ENCODE measurements at places on chromosomes 2 and 18.

GRCh38 chr2:11676640-11677039 lies 6.6 kb upstream of the NTSR2 start:
- peaks cover 4% of the 10 kb centered on the region for H3K27me3 ChIP-seq
- H3K4me1 ChIP-seq, result no peaks in the 10 kb centered on the region
- no peak overlapping the region for H3K27ac ChIP-seq
- no peak for DNase-seq
- no peaks in the 10 kb centered on the region for H3K36me3 ChIP-seq
- no peak overlapping the region for H3K4me3 ChIP-seq

- H3K27me3 ChIP-seq, result no peaks in the 10 kb centered on the region
- DNase-seq, result no peak
- peaks cover 4% of the 10 kb centered on the region for H3K36me3 ChIP-seq
- peaks cover 6% of the 10 kb centered on the region for H3K4me1 ChIP-seq
- no peak overlapping the region for H3K27ac ChIP-seq
Measured at GRCh38 chr18:58695772-58696171, 24.5 kb downstream of the MALT1 start.

- H3K27me3 ChIP-seq, result no peaks in the 10 kb centered on the region
- H3K4me1 ChIP-seq, result no peaks in the 10 kb centered on the region
- H3K27ac ChIP-seq, result no peak overlapping the region
- H3K36me3 ChIP-seq, result no peaks in the 10 kb centered on the region
- no peak overlapping the region for H3K4me3 ChIP-seq
- no peak for DNase-seq
Measured at GRCh38 chr2:43138441-43138840, 88.0 kb downstream of the ZFP36L2 start.

GRCh38 chr2:217177720-217178119 lies 317.9 kb upstream of the TNP1 start:
- H3K27me3 ChIP-seq, result no peaks in the 10 kb centered on the region
- no peak for DNase-seq
- no peaks in the 10 kb centered on the region for H3K4me1 ChIP-seq
- no peaks in the 10 kb centered on the region for H3K36me3 ChIP-seq

DNA sequence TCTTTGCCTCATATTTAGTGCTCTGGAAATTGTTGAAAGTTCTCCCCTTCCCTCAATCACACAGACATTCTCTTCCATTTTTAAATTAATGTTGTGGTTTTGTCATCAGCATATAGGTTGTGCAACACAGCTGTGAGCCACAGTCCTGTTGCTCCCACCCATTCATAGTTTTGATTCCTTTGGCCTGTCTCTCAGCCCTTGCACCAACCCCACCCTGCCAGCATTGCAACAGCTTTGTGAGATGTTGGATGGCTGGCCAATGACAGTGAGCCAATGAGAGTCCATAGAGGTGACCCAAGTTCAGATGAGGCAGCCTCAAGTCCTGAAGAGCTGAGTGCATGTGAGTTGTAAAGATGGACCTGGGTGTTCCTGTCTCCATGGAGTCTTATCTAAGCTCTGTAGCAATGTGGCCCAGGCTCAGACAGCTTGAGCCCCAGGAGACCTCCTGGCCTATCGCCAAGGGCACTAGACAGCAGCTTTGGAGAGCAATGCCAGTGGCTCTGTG lies 775.5 kb downstream of the RNF144A start:
- H3K36me3 ChIP-seq, result no peaks in the 10 kb centered on the region
- DNase-seq, result no peak
- H3K27me3 ChIP-seq, result no peaks in the 10 kb centered on the region
- H3K4me1 ChIP-seq, result no peaks in the 10 kb centered on the region
- H3K4me3 ChIP-seq, result no peak overlapping the region

DNA sequence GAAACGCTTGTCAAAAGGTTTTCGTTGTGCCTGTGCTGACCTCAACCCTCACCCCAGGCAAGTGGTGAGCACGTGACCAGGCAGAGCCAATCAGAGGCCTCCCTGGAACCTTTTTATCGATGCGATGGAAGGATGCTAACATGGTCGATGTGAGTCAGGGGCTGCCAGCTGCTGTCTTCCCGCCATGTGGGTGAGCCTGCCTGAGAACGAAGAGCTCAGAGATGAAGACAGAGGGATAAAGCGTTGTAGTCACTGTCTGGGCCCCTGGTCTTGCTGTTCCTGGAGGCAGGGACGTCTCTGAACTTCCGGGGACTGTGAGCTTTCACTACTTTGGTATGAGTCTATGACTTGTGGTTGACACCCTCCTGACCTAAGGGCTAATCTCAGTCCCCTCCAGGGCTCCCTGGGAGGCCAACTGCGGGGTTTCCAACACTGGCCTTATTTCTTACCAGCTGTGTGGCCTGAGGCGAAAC lies 18.6 kb downstream of the DNMT3A start:
- H3K27ac ChIP-seq, result no peak overlapping the region
- H3K27me3 ChIP-seq, result no peaks in the 10 kb centered on the region
- DNase-seq, result no peak
- no peak overlapping the region for H3K4me3 ChIP-seq

- no peak for DNase-seq
- H3K4me1 ChIP-seq, result no peaks in the 10 kb centered on the region
- H3K4me3 ChIP-seq, result no peak overlapping the region
Measured at GRCh38 chr2:39696838-39697237, 31.1 kb downstream of the TMEM178A start.

DNA sequence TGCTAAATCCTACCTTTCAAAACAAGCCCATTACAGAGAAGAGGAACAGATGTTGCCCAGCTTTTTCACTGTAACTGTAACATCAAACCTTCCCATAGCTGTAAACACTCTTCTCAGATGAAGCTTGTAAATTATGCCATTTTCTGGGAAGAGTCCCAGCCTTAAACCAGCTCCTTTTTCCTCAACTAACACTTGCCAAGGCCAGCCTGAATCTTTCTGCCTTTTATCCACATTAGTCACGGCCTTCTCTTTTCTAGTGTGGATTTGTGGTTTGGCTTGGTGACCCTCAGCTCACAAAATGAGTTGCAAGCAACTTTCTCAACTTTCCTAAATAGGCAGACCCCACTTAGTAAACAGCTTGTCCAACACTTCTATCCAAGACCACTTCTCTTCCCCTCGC lies 90.2 kb downstream of the CABLES1 start:
- H3K27ac ChIP-seq, result peak overlapping the region; percentile 52
- H3K27me3 ChIP-seq, result no peaks in the 10 kb centered on the region
- H3K4me1 ChIP-seq, result no peaks in the 10 kb centered on the region
- no peak for DNase-seq

DNA sequence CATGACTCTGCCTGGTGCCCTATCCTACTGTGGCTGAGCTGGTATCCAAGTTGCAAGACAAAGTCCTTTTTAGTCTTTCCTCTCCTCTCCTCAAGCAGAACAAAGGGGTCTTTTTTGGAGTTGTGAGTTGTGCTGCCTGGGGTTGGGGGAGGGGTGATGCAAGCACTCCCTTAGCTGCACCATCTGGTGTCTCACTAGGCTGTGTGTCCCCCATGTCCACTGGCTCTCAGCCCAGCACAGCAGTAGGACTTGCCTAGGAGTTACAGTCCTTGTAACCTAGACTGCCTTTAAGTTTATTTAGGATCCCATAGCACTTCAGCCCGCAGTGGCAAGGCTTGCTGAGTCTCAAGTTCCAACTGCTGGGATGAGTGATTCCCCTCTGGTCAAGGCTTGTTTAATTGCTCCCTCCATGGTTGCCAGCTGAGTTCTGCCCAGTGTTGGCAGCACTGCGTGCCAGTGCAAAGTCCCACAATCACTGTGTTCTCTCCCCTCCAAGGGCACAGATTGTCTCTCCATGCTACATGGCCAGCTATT lies 13.2 kb upstream of the ILKAP start:
- no peaks in the 10 kb centered on the region for H3K36me3 ChIP-seq
- H3K27me3 ChIP-seq, result no peaks in the 10 kb centered on the region
- no peak overlapping the region for H3K4me3 ChIP-seq
- no peak for DNase-seq
- no peak overlapping the region for H3K27ac ChIP-seq

GRCh38 chr2:201396595-201396994 lies 39.5 kb upstream of the FLACC1 start:
- no peaks in the 10 kb centered on the region for H3K27me3 ChIP-seq
- H3K4me1 ChIP-seq, result no peaks in the 10 kb centered on the region
- H3K4me3 ChIP-seq, result no peak overlapping the region
- DNase-seq, result no peak
- H3K27ac ChIP-seq, result no peak overlapping the region

DNA sequence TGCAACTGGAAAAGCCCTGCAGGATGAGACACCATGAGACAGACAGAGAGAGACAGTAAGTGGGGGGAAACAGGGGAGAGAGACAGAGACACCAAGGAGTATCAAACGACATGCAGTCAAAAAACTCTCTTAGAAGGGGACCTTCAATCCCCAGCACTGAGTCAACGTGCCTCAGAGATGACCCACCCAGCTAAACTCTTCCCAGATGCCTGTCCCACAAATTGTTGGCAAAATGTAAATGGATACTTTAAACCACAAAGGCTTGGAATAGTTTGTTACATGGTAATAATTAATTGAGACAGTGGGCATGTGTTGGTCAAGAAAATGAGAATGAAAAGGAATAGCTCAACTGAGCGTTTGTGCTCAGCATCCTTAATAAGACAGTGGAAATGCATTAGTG lies 98.3 kb downstream of the GRB14 start:
- no peak overlapping the region for H3K27ac ChIP-seq
- H3K27me3 ChIP-seq, result no peaks in the 10 kb centered on the region
- DNase-seq, result no peak
- H3K4me3 ChIP-seq, result no peak overlapping the region
- no peaks in the 10 kb centered on the region for H3K4me1 ChIP-seq

- peaks cover 28% of the 10 kb centered on the region for H3K4me1 ChIP-seq
- H3K27ac ChIP-seq, result peak overlapping the region; percentile 9
- H3K36me3 ChIP-seq, result no peaks in the 10 kb centered on the region
- no peak overlapping the region for H3K4me3 ChIP-seq
Measured at GRCh38 chr2:11505652-11506610, 27.9 kb upstream of the GREB1 start.

DNA sequence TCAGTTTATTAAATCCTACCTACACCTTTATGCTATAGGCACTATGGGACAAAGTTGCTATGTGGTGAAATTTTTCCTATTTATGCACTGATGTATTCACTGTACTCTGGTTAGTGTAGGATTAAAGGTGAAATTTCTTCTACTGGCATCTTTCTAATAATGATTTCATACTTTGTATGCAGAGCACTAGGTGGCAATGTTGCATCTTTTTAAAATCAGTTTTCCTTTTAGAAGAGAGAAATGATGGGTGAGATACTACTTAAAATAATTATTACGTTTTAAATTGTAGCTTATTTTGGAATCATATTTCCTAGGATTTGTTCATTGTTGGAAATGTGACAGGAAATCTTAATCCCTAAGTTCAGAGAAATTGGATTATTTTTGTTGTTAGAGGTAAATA lies 150.9 kb downstream of the CD8B2 start:
- no peak for DNase-seq
- no peak overlapping the region for H3K27ac ChIP-seq
- no peaks in the 10 kb centered on the region for H3K4me1 ChIP-seq

GRCh38 chr2:85435981-85436835 lies 17.7 kb downstream of the SH2D6 start:
- no peaks in the 10 kb centered on the region for H3K36me3 ChIP-seq
- no peak overlapping the region for H3K4me3 ChIP-seq

- H3K4me1 ChIP-seq, result no peaks in the 10 kb centered on the region
- H3K36me3 ChIP-seq, result no peaks in the 10 kb centered on the region
- H3K27me3 ChIP-seq, result no peaks in the 10 kb centered on the region
- DNase-seq, result no peak
Measured at GRCh38 chr18:40789286-40789685, 1165.7 kb upstream of the PIK3C3 start.

GRCh38 chr2:82591718-82592117 lies 1867.4 kb downstream of the SUCLG1 start:
- H3K27ac ChIP-seq, result no peak overlapping the region
- DNase-seq, result no peak
- H3K27me3 ChIP-seq, result no peaks in the 10 kb centered on the region
- H3K4me1 ChIP-seq, result no peaks in the 10 kb centered on the region

- no peaks in the 10 kb centered on the region for H3K36me3 ChIP-seq
- H3K27ac ChIP-seq, result no peak overlapping the region
- no peak for DNase-seq
- H3K27me3 ChIP-seq, result no peaks in the 10 kb centered on the region
- H3K4me3 ChIP-seq, result no peak overlapping the region
Measured at GRCh38 chr2:233373316-233373715, 19.0 kb downstream of the DGKD start.

- no peaks in the 10 kb centered on the region for H3K27me3 ChIP-seq
- no peak overlapping the region for H3K27ac ChIP-seq
- peaks cover 20% of the 10 kb centered on the region for H3K4me1 ChIP-seq
- no peak for DNase-seq
- no peaks in the 10 kb centered on the region for H3K36me3 ChIP-seq
Measured at GRCh38 chr2:64905338-64906024, 83.7 kb upstream of the SLC1A4 start.

- H3K36me3 ChIP-seq, result no peaks in the 10 kb centered on the region
- no peaks in the 10 kb centered on the region for H3K27me3 ChIP-seq
- H3K4me1 ChIP-seq, result peaks cover 5% of the 10 kb centered on the region
- no peak overlapping the region for H3K27ac ChIP-seq
Measured at GRCh38 chr2:202171241-202171825, 67.1 kb downstream of the SUMO1 start.

GRCh38 chr2:150255528-150255927 lies 231.9 kb downstream of the RND3 start:
- no peaks in the 10 kb centered on the region for H3K27me3 ChIP-seq
- H3K4me1 ChIP-seq, result no peaks in the 10 kb centered on the region
- no peak overlapping the region for H3K27ac ChIP-seq
- no peaks in the 10 kb centered on the region for H3K36me3 ChIP-seq
- H3K4me3 ChIP-seq, result no peak overlapping the region

DNA sequence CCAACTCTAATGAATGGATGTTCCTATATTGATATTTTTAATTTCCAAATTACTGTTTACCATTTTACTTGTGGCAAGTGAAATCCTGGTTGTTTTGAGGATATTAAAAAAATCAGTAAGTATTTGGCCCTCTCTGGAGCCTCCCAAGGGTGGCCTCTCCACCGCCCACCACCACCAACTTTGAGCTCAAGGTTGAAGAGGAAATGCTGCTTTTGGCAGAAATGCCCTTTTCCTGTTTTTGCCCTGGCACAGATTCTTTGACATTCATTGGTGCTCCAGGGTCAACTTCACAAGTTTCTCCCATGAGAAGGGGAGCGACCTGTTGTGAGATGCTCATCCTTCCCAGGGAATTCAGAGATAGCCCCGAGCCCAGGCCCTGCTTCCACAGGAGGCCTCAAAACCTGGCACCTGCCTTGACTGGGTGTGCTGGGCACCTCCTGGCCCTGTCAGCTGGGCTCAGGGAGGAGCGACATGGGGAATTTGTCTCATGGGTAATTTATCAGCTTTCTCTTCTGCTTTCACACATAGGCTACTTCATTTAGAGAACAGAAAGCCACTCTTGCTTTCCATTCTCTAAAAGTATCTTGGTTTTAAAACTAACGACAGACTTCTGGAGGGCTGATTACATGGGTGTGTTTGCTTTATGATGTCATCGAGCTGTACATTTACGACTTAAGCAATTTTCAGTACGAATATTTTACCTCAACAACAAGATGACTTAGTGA lies 6.9 kb downstream of the CD8A start:
- no peak for DNase-seq
- H3K27me3 ChIP-seq, result no peaks in the 10 kb centered on the region
